ENCODE measurements at places on chromosomes 2 and 18.

DNA sequence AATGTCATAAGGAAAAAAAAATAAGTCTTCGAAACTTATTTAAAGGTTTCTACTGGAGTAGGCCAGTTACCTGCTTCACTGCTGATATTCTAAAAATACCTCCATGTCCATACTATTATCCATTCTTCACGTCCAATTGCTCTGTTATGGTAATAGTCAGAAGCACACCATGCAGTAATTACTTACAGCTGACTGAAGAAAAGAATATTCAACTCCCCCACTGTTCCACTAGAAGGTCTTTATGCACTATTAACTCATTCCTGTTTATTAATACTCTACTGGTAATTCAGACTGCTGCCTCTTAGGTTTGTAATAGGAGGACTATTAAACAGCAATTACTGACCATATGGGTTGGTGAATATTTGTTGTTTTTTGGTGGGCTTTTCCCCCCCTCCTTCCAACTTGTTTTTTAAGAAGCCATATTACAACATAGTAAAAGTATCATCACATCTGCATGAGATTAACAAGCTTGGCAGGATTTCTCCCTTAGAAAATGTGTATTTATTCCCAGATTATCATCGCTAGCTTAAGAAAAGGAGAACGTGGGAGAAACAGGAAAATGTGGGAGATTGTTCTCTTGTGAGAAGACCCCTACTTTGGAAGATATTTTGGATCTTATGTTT lies 806.4 kb upstream of the FANCL start:
- no peak for DNase-seq

GRCh38 chr2:216551234-216552068 lies 52.8 kb downstream of the RPL37A start:
- no peak for DNase-seq

GRCh38 chr2:238693337-238694093 lies 154.4 kb upstream of the TWIST2 start:
- DNase-seq: no peak

GRCh38 chr2:45002686-45003085 lies 6.6 kb downstream of the SIX2 start:
- DNase-seq: no peak

- DNase-seq: no peak
Measured at GRCh38 chr2:223121283-223121682, 69.3 kb downstream of the KCNE4 start.
